ENCODE measurements at places on chromosomes 5 and 9.

DNA sequence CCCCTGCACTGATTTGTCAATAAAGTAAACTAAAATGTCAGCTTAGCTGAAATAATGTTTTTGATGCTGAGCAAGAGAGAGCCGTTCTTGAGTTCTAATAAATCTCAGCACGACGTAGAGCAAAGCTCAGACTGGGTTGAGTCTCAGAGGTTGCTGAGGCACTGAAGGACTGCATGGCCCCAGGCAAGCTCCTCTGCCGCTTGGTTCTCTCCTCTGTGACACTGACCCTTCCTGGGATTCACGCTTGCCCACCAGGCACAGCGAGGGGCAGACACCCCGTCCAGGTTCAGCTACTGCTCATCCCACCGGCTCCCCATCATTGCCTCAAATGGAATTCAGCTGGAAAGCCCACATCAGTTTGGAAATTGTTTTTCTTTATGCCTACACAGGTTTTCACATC lies 129.8 kb downstream of the IRX2 start:
- DNase-seq = no peak

GRCh38 chr5:151259931-151260330 lies 6.9 kb downstream of the GM2A start:
- DNase-seq = no peak

DNA sequence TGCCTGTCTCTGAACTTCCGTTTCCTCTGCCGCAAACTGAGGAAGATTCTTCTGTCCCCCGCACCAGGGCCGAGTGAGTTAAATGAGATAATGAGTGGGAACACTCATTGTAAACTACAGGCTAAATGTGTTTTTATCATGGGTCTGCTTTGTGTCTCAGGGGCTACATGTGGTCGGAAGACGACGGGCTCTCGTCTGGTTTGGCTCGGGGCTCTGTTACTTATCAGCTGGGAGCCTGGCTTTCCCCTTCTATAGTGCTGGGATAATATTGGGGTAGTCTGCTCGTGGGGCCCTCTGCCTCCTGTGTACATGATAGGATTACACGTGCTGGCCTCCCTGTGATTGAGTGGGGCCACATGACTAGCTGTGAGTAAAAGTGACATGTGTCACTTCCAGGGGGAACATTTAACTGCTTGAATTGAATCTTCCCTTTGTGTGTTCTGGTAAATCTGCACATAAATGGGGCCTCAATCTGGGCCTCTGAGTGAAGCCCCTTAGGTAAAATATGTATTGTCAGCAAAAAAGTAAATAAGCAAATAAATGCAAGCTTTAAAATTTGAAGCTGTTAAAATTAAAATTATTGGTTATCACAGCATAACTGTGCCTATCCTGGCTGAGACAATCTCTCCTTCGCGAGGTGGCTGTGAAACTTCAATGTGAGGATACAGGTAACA lies 86.9 kb upstream of the SH3PXD2B start:
- no peak for DNase-seq

- DNase-seq = no peak
Observed at GRCh38 chr9:19804431-19804830, 15.6 kb upstream of the SLC24A2 start.

DNA sequence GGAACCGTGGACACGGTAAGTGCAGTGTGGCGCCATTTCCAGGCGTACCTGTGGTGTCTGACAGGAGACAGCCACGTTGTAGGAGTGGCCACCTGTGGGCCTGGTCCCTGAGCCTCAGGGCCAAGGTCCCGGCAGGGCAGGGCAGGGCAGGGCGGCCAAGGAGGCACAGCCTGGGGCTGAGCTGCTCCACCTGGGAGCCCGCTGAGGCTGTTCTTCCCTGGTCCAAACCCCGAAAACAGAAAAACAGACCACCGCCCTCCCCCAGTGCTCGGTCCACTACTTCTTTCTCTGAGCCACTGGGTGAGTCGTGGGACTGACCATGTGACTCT lies 8.6 kb downstream of the PMPCA start:
- no peak for DNase-seq

DNA sequence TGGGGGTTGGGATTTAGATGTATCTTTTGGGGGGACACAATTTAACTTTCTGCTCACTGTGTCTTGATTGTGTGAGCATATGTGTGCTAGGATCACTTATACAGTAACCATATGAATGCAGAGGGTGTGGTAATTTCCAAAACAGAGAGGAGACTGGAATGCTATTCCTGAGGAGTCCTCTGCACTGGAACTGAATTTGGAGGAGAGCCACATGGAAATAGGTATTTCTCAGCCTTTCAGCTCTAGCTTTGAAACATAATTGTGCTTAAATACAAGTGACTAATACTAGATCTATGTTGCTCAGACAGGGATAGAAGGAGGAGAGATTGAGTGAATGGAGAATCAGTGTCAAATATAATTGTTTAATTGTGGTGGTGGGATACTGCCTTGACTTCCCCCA lies 45.5 kb downstream of the FOCAD start:
- DNase-seq = no peak

GRCh38 chr5:123868267-123868666 lies 356.3 kb downstream of the CSNK1G3 start:
- DNase-seq = no peak

DNA sequence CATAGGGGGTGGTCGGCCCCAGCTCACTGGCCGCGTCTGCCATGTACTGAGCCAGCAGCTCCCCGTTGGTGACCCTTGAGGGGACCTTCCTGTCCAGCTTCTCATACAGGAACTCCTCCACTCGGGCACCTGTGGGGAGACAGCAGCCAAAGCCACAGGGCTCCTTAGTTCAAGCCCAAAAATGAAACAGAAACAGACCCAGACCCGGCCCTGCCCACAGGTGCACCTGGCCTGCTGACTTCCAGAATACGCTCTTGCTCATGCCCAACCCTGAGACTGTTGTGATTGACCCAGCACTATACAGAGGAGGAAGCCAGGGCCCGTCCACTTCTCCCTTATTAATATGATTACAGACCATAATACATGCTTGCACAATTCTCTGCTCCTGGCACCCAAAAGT lies 7.0 kb downstream of the SH3GLB2 start:
- no peak for DNase-seq

- no peak for DNase-seq
Observed at GRCh38 chr9:96241391-96241809, 60.6 kb downstream of the HSD17B3 start.

Data from midbrain (tissue), 1 donor.